ENCODE measurements at places on chromosomes 12 and 14.

DNA sequence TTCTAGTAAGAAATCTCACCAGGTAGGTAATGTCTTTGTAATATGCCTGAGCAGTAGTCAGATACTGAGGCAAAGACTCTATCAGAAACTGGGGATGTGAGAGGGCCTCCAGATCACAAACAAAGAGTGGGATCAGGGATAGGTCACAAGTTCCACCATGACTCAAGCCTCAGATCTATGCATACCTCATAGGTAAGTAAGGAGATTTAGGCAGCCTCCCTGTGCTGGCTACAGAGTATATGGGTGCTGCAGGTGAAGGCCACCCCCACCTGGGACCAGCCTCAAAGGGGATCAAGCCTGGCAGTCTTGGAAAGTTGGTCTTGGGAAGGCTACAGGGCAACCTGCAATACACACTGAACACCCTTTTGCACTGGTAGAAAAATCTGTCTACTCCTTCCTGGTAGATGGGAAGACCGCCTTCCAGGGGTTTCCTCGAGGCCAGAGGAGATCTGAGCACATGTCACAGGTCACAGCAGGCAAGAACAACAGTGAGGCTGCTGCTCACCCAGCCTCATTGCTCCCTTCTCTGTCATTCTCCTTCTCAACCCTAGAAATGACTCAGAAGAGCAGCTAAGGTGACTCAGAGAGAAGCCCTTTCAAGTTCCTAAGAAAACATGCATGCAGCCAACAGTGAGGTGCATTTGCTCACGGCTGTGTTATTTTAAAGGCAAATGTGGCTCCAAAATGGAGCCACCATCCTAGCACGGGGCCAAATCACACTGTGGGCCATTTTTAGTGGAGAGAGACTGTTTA, 143.4 kb upstream of the CDKN3 start:
- DNase-seq = peak; percentile 14

DNA sequence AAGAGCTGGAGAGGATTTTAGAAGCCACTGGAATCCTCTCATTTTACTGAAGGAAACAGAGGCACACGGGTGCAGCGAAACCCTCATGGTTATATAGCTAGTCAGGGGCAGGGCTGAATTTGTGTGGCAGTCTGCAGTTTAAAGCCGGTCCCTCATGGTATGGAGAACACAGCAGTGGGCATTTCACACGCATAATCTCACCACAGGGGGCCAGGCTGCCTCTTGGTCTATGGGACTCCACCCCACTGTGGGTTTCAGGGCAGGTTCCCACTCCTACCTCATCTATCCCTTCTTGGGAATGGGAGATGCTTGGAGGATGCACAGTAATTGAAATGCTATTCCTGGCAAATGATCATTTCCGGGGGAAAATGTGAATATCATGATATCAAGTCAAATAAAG, 400.6 kb downstream of the RGS6 start:
- no peak for DNase-seq

GRCh38 chr12:56300644-56301464, 724 bp upstream of the CS start:
- no peak for DNase-seq

GRCh38 chr14:36069535-36069900, 107.0 kb downstream of the PTCSC3 start:
- no peak for DNase-seq

DNA sequence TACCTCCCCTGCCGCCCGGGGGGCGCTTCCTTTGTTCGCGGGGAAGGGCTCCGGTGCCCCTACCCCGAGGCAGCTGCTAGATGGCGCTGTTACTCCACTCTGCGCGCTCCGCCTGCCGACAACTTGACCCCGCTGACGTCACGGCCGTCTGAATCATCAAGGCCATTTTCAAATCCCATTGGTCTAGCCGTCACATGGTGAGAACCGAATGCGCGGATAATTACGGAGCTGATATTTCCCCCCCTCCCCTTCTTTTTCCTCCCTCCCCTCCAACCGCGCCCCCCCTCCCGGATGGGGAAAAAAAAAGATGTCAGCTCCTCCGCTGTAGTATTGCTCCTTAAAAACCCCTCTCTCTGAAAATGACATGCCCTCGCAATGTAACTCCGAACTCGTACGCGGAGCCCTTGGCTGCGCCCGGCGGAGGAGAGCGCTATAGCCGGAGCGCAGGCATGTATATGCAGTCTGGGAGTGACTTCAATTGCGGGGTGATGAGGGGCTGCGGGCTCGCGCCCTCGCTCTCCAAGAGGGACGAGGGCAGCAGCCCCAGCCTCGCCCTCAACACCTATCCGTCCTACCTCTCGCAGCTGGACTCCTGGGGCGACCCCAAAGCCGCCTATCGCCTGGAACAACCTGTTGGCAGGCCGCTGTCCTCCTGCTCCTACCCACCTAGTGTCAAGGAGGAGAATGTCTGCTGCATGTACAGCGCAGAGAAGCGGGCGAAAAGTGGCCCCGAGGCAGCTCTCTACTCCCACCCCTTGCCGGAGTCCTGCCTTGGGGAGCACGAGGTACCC, at the start of gene HOXC10:
Gene HOXC10 (plus strand): TSS at position 246 of the 791 bp plus-strand sequence. CDS start 114 bp downstream, at position 360.
- peak; percentile 45 for DNase-seq

GRCh38 chr14:47606566-47606965, 68.8 kb downstream of the MDGA2 start:
- DNase-seq = no peak
